ENCODE measurements at places on chromosomes 11 and 22.
A peak's percentile ranks its signal among the peaks of the same experiment; 100 is the strongest.

DNA sequence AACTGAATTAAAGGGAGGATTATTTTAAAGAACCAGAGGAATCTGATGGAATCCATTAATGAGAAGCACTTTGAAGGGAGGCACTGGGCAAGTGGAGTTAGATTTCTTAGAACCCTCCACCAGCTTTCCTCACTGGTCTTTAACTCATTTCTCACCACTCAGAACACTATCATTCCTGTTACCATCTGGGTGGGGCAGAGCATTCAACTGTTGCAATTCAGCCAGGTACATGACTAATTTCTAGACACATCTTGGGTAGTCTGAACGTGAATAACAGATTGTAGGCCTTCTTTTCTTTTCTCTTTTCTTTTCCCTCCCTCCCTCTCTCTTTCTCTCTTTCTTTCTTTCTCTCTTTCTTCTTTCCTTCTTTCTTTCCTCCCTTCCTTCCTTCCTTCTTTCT lies 15.5 kb upstream of the MMP1 start:
- no peak for DNase-seq

- no peak for DNase-seq
Observed at GRCh38 chr11:118305726-118306125, 1.2 kb downstream of the CD3E start.

DNA sequence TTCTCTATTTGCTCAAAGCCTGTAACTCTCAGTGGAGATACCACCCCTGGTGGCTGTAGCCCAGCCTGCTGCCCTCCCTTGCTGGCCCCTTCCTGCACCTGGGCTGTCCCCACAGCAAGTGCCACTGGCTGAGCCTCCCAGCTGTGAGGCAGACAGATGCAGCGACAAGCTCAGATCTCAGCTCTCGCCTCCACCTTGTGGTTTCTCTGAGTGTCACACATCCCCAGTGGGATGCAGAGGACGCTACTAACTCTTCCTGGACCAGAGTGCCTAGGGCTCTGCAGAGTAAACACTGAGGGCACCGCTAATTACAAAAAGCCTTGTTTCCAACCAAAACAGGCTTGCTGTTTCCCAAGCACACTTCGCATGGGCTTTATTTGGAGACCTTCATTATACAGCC lies 8.9 kb downstream of the YPEL1 start:
- no peak for DNase-seq

GRCh38 chr11:73818846-73819245 lies 31.2 kb downstream of the MRPL48 start:
- no peak for DNase-seq

- no peak for DNase-seq
Observed at GRCh38 chr11:16350125-16350524, 6.2 kb downstream of the SOX6 start.

DNA sequence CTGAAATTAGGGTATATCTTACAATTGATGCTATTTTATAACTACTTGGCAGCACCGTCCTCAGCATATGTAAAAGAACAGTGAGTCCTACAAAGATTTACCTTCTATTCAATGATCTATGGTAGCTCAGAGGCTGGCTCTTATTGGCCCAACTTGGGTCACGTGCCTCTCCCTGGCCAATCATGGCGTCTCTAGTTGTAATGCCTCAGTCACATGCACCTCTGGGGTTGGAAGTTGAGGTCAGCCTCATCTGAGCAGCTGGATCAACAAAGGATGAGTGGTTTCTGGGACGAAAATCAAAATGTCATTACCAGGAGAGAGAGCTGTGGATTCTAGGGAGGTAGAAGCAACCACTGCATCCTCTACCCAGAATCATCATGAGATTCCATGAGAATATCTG lies 22.9 kb upstream of the ASPHD2 start:
- no peak for DNase-seq

- DNase-seq, result no peak
Observed at GRCh38 chr22:42678894-42679293, 29.7 kb upstream of the CYB5R3 start.

GRCh38 chr11:75082601-75083216 lies 14.0 kb downstream of the OR2AT4 start:
- no peak for DNase-seq

DNA sequence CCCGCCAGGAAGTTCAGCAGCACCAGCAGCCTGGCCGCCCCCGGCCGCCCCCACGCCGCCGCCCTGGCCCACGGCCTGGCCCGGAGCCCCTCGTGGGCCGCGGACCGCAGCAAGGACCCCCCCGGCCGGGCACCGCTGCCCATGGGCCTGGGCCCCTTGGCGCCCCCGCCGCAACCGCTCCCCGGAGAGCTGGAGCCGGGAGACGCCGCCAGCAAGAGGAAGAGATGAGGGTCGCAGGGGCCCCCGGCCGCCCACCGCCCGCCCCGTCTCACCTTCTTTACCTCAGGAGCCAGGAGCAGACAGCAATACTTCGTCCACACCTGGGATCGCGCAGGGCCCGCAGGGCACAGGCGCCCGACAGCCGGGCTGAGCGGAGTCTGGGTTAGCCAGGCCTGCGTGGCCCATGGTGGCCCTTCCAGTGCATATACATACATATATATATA lies 115.6 kb downstream of the CACNA1I start:
- DNase-seq, result no peak

GRCh38 chr22:30869667-30870395 lies 98.7 kb downstream of the MORC2 start:
- DNase-seq, result no peak

DNA sequence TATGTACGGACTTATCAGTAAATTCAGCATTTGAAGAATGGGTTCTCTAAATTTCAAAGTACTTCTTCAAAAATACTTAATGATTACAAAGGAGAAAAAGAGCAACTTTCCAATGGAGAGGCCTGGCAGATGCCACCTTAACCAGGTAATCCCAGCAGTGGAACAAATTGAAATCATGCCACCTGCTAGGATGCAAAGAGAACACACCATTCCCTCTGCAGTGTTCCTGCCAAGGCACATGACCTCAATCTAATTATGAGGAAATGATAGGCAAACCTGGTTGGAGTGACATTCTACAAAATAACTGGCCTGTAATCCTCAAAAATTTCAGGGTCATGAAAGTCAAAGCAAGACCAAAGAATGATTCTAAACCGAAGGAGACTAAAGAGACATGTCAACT lies 21.5 kb downstream of the TNRC6B start:
- no peak for DNase-seq

GRCh38 chr11:24289301-24289700 lies 207.6 kb upstream of the LUZP2 start:
- no peak for DNase-seq

DNA sequence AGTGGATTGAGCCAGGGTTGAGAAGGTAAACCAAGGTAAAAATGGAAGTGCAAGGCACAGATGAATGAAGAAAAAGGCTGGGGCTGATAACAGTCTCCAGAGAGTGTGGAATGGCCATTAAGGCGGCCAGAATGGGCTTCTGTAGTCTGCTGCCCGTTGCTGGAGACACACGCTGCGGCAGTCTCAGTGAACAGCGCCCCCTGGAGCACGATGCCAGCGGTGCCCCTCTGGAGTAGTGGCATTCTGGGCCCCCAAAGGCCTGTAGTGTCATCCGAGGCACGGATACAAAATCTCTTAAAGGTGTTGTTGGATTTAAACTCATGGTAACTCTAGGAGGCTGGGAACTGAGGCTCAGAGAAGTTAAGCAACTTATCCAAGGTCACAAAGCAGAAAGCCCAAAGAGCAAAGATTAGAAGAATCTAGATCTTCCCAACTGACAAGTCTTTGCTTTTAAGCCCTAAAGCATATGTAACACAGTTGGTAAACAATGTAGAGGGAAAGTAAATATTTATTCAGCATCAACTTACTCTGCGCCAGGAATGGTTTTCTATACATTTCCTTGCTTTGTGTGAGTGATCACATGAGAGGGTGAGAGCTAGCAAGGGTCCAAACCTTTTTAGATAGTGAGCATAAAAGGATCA lies 18.2 kb downstream of the KCNJ1 start:
- DNase-seq, result no peak

DNA sequence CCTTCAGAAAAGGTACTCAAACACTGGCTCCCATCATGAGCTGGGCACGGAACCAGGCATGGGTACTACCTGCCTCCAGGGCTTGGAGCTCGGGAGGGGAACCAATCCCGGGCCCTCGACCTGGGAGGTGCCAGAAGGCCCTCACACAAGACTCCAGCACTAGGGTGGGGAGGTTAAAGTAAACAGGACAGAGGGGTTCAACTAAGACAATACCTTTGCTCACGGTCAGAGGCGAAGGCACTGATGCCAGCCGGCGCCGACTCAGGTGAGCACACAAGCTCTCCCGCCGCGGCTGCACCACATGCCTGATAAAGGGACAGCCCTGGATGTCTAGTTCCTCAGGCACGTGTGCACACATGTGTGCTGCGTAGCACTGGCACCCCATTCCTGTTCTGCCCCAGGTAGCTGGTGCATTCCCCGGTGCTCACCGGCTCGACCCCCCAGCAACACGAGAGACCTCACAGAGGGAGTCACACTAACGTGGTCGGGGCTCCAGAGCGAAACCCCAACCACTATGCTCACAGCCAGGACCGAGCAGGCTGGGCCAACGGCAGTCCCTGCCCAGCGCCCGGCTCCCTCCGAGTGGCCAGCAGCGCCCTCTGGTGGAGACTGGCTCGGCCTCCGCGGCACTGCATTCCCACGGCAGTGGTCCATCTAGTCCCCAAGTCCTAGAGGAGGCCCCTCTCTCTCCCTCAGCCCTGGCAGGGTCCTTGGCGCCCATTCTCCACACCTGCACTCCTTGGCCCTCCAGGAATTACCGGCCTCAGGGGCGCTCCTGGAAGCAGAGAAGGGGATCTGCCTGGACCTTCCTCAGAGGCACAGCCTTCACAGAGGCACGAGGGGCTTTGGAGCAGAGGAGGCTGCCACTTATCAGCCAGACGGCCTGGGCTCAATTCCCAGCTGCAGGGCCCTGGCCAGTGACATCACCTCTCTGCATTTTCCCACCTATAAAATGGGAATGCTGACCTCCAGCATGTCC lies 28.8 kb upstream of the MOB2 start:
- peak; percentile 84 for DNase-seq

GRCh38 chr11:132535830-132536229 lies 996.5 kb downstream of the OPCML start:
- no peak for DNase-seq

DNA sequence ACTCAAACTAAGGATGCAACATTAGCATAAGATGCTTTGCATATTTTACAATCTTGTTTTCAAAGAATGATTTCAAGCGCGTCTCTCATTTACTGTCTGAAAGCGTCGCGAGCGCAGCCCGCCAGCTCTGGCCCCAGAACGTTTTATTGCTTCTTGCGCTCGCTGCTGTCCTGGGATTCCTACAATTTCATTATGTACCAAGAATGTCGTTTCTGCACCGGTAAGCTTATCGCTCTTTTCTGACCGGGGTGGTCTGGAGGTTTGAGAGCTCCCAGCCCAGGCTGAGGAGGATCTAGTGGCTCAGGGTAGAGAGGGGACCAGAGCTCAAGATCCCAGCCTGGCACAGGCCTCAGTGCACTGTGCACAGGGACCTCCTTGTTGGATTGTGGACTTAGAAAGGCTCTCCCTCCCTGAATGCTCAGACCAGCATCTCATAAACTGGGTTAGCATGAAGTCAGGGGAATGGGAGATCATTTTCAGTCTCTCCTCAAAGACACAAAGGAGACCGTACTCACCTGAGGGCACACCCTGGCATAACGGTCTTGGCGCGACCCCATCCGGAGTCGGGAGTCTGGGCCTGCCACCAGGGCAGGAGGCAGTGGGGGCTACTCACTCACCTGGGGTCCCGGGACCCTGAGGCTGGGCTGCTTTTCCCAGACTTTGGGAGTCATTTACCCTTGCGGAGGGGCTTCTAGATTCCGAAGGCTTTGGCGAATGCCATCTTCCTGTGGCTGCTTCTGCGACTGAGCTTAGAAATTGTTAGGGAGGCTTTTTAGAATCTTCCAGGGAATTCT lies 817.4 kb downstream of the BRD1 start:
- DNase-seq, result no peak

- no peak for DNase-seq
Observed at GRCh38 chr11:81092522-81092921, 1641.1 kb downstream of the FAM181B start.

- no peak for DNase-seq
Observed at GRCh38 chr11:65858681-65859087, 704 bp upstream of the CFL1 start.

GRCh38 chr22:21443735-21444421 lies 23.3 kb upstream of the TMEM191C start:
- peak; percentile 11 for DNase-seq

- DNase-seq, result no peak
Observed at GRCh38 chr11:15920856-15921629, 435.3 kb downstream of the SOX6 start.

- no peak for DNase-seq
Observed at GRCh38 chr22:23714596-23715578, 24.1 kb downstream of the RGL4 start.

DNA sequence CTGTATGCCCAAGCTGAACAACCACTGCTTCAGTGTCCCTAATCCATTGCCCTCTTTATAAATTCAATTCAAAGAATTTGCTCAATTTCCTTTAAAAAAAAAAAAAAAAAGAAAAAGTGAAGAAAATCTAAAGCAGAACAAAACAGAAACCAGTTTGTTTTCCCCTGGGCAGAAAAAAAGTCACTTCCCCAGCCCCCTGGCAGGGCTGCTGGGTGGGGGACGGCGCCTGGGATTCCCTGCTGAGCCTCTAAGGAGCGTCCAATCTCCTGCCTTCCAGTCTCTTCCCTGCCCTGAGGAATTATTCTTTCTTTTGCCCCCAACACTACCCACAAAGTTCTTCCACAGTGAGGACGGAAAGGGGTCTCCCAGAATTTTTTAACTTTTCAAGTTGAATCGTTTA lies 23.9 kb downstream of the DKK3 start:
- DNase-seq, result no peak

DNA sequence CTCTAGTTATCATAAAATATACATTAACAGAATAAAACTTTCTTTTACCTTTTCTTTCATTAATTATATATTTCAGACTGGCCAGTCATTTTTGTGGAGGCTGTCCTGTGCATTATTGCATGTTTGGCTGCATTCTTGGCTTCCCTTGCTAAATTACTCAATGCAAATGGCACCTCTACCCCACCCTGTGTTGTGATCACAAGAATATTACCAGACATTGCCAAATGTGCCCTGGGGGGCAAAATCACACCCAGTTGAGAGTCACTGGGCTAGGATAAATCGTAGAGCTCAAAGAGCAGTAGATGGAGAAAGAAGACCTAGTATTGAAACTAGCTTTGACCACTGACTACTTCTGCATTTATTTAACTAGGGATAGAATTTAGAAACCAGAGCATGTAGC lies 1257.8 kb upstream of the TENM4 start:
- DNase-seq, result no peak

DNA sequence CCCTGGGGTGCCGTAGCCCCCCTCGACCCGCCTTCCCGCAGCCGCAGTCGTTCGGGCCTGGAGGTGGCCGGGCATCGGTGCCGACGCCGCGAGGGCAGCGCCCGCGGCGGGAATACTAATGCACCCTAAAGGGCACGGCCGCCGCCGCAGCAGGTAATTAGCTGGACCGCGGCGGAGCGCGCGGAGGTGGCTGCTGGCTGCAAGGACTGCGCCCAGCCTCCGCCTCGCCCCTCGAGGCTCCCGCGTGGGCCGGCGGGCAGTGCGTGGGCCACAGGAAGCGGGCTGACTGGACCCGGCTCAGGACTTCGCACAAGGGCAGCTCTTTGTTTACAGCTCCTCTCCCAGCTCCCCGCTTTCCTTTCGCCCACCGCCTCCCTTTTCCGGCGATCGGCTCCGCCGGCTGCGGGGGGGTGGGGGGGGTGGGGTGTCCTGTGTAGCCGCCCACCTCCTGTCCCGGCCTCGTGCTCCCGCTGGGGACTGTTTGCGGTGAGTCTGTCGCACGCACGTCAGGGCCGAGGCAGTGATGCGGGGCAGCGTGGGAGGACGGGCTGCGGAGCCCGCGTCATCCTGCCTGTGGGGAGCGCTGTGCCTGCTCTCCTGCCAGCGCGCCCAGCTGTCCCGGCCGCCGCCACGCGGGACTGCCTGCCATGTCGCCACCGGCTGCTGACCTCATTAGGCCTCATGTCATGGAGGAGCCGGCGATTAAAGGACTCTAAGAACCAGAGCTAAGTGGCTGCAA lies 53.2 kb downstream of the GRIK4 start:
- DNase-seq, result no peak
